SK-N-SH (cell line): ENCODE measurements at places on chromosomes 11 and 22. TPM values are rescaled to one million over a fixed set of nuclear protein-coding genes. Genes with fewer than 3 reads are reported as not detected.

Gene BTG4
- 0.26 and 0.34 TPM in 2 replicates for polyA plus RNA-seq

Gene IL10RA
- polyA plus RNA-seq = 0.05 TPM in 1 of 2 replicates, not detected in the other

Gene NUMA1
- polyA plus RNA-seq = 111 TPM in 2 replicates

Gene NAGA
- 15.4 and 16.8 TPM in 2 replicates for polyA plus RNA-seq

Gene ARAP1
- polyA plus RNA-seq = 43.4 and 56.6 TPM in 2 replicates

Gene ASRGL1
- 2.6 and 4.3 TPM in 2 replicates for polyA plus RNA-seq

Gene SYCE3
- 2.1 and 3.6 TPM in 2 replicates for polyA plus RNA-seq

DNA sequence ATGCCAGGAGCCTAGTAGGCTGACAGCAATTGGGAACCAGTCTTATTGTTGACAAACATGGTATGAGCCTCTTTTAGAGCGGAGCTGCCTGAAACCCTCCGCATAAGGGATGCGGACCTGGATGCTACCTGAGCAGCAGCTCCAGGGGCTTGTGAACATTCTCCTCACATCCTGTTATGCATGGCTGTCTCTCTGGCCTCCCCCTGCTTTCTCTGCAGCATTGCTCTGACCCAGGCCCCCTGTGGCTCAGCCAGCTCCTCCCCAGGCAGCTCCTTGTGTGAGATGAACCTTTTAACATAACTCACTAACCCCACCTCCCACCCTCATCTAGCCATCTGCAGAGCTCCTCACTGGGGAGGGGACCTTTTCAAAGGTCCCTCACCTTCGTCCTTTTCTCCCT is 6.0 kb downstream of the BMAL1 start:
- H3K27ac ChIP-seq = no peak overlapping the region
- DNase-seq = no peak
- H3K4me3 ChIP-seq = no peak overlapping the region

DNA sequence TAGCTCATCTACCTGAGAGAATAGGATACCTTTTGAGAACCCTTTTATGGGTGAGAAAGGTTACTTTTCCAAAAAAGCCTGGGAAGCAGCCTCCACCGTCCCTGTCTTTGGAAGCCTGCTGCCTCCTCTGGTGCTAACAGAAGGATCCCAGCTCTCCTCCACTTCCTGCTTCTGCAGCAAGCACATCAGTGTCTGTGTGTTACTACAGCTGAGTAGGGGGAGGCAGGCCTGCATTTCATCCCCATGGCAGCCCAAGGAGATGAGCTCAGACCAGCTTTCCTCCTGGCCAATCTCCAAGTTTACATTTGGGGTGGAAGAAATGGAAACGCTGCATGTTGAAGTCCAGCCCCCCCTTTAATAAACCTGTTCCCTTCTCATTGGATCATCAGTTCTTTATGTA is 7.4 kb upstream of the CCDC34 start:
- H3K4me1 ChIP-seq = peaks cover 20% of the 10 kb centered on the region
- peaks cover 13% of the 10 kb centered on the region for H3K36me3 ChIP-seq
- peak overlapping the region; percentile 14; the same call in 1 of the 2 replicates for H3K27ac ChIP-seq
- DNase-seq = no peak
- no peaks in the 10 kb centered on the region for H3K27me3 ChIP-seq

- no peak for DNase-seq
- no peaks in the 10 kb centered on the region for H3K4me1 ChIP-seq
- H3K27me3 ChIP-seq = no peaks in the 10 kb centered on the region; the same call in 1 of the 2 replicates
- no peak overlapping the region for H3K4me3 ChIP-seq
- H3K27ac ChIP-seq = no peak overlapping the region
Observed at GRCh38 chr11:13152736-13153541, 124.7 kb upstream of the BMAL1 start.

GRCh38 chr11:41716862-41717261 is 257.4 kb upstream of the LRRC4C start:
- H3K36me3 ChIP-seq = no peaks in the 10 kb centered on the region
- H3K27me3 ChIP-seq = no peaks in the 10 kb centered on the region
- H3K4me1 ChIP-seq = peaks cover 3% of the 10 kb centered on the region; the same call in 1 of the 2 replicates
- peak; percentile 47 for DNase-seq
- H3K27ac ChIP-seq = peak overlapping the region; percentile 93

GRCh38 chr11:77557553-77557952 is 32.2 kb upstream of the AQP11 start:
- H3K4me3 ChIP-seq = no peak overlapping the region
- H3K27me3 ChIP-seq = no peaks in the 10 kb centered on the region
- peak; percentile 26 for DNase-seq
- H3K27ac ChIP-seq = no peak overlapping the region

- H3K27ac ChIP-seq = no peak overlapping the region
- H3K4me1 ChIP-seq = no peaks in the 10 kb centered on the region
- no peak overlapping the region; the same call in 1 of the 2 replicates for H3K4me3 ChIP-seq
- DNase-seq = no peak
- no peaks in the 10 kb centered on the region for H3K27me3 ChIP-seq
Observed at GRCh38 chr11:17368551-17368950, 17.0 kb downstream of the NCR3LG1 start.

- no peaks in the 10 kb centered on the region for H3K4me1 ChIP-seq
- H3K36me3 ChIP-seq = no peaks in the 10 kb centered on the region
- peak overlapping the region; percentile 72 for H3K27ac ChIP-seq
- no peak overlapping the region; the same call in 1 of the 2 replicates for H3K4me3 ChIP-seq
- peak; percentile 94 for DNase-seq
Observed at GRCh38 chr11:8338138-8338537, 74.5 kb upstream of the LMO1 start.

DNA sequence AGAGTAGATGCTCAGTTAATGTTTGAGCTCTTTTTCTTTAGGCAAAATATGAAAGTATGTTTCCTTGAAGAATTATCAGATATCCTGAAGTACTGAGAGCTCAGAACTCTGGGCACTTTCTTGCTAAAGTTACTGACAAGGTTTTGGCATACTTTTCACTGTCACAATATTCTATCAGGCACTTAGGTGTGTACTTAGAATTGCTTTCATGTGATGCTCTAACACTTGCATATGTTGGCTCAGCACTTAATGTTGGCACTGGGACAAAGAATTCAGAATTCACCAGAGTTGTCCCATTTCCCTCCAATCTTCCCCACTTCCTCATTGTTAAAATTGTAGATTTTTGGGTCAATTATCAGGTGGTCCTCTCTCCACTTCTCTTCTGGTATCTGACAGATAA is 5.0 kb downstream of the MMP20 start:
- 0 out of 2 replicates have a peak, but pooled peaks cover 5% of the 10 kb centered on the region for H3K4me1 ChIP-seq
- DNase-seq = no peak
- no peaks in the 10 kb centered on the region for H3K27me3 ChIP-seq
- no peak overlapping the region for H3K27ac ChIP-seq
- H3K4me3 ChIP-seq = no peak overlapping the region
- no peaks in the 10 kb centered on the region for H3K36me3 ChIP-seq

DNA sequence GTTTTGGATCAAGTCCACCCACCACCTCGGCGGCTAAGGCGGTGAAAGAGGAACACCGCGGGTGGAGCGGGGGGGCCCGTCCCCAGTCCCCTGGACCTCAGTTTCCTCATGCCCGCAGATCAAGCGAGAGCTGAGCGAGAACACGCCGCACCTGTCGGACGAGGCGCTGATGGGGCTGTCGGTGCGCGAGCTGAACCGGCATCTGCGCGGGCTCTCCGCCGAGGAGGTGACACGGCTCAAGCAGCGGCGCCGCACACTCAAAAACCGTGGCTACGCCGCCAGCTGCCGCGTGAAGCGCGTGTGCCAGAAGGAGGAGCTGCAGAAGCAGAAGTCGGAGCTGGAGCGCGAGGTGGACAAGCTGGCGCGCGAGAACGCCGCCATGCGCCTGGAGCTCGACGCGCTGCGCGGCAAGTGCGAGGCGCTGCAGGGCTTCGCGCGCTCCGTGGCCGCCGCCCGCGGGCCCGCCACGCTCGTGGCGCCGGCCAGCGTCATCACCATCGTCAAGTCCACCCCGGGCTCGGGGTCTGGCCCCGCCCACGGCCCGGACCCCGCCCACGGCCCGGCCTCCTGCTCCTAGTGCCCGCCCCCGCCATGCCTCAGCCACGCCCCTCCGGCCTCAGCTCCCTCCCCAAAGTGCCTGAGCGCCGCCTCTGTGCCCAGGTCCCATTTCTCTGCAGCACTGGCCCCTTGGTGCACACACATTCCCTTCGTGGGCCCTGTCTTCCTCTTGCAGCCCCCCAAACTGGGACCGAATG is 12.7 kb downstream of the MAFF start:
- DNase-seq = peak; percentile 85
- H3K4me3 ChIP-seq = no peak overlapping the region
- H3K27ac ChIP-seq = no peak overlapping the region
- H3K36me3 ChIP-seq = no peaks in the 10 kb centered on the region
- H3K27me3 ChIP-seq = no peaks in the 10 kb centered on the region

DNA sequence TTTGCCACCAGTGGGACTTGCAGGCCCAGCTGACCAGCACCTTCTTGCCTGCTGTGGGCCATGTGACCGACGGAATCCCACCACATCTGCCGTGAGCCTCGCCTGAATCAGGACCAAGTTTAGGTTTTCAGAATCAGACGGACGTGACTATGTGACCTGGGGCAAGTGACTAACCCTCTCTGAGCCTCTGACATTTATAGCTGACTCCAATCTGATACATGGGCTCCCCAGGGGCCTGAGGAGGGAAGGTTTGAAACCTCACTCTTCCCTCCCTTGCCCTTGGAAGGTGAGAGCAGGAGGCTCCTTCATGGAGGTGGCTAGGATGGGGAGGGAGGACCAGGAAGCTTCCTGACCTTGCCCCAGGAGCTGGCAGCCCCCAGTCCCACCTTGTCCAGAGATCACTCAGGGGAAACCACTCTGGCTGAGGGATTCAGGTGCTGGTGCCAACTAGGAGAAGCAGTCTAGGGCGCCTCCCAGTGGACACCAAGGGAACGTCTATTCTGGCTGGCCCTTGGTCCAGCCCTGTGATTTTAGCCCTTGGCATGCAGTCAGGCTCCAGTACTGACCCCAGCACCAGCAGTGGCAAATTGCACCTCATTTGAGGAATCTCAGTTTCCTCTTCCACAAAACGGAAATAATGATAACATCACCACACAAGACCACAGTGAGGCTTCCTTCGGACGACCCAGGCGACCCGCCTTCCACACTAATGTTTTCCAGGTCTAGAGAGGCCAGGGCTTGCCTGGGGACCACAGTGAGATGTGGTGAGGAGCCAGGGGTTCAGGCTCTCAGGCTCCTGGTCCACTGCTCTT is 47.2 kb upstream of the SYT7 start:
- DNase-seq = peak; percentile 83
- H3K4me3 ChIP-seq = no peak overlapping the region; the same call in 1 of the 2 replicates
- H3K4me1 ChIP-seq = peaks cover 15% of the 10 kb centered on the region; the same call in 1 of the 2 replicates
- no peaks in the 10 kb centered on the region for H3K36me3 ChIP-seq
- no peaks in the 10 kb centered on the region; the same call in 1 of the 2 replicates for H3K27me3 ChIP-seq

- no peaks in the 10 kb centered on the region for H3K36me3 ChIP-seq
- H3K4me1 ChIP-seq = no peaks in the 10 kb centered on the region
- H3K4me3 ChIP-seq = no peak overlapping the region
- H3K27me3 ChIP-seq = no peaks in the 10 kb centered on the region
- DNase-seq = no peak
- H3K27ac ChIP-seq = no peak overlapping the region
Observed at GRCh38 chr11:115682888-115683287, 178.7 kb upstream of the CADM1 start.

- no peak overlapping the region for H3K4me3 ChIP-seq
- H3K4me1 ChIP-seq = peaks cover 28% of the 10 kb centered on the region
- DNase-seq = no peak
- H3K27ac ChIP-seq = no peak overlapping the region
- H3K36me3 ChIP-seq = peaks cover 16% of the 10 kb centered on the region
- H3K27me3 ChIP-seq = no peaks in the 10 kb centered on the region
Observed at GRCh38 chr11:118606157-118606843, 1.1 kb upstream of the PHLDB1 start.

DNA sequence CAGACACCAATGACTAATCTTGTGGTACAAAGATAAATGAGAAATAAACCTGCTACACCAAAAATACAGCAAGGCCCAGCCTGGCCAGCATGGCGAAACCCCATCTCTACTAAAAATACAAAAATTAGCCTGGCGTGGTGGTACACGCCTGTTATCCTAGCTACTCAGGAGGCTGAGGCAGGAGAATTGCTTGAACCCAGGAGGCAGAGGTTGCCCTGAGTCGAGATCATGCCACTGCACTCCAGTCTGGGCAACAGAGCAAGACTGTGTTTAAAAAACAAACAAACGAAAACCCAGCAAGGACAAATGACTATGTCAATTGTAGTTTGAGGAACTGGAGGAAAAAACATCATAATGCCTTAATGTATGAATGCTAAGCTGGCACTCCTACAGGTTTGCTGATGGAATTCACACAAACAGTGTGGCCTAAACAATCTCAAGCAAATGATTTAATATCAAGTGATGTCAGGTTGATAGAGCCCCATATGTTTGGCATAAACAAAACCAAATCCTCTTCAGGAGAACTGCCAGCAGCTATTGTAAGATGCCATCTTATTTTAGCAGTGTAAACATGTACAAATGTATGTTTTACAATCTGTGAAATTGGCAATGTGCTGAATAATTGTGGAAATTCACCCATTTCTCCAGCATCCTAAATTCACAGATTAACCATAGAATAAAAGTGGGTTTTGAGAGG is 20.0 kb downstream of the MMP7 start:
- H3K27me3 ChIP-seq = no peaks in the 10 kb centered on the region
- DNase-seq = no peak
- no peaks in the 10 kb centered on the region for H3K36me3 ChIP-seq
- no peak overlapping the region for H3K27ac ChIP-seq
- no peaks in the 10 kb centered on the region for H3K4me1 ChIP-seq

DNA sequence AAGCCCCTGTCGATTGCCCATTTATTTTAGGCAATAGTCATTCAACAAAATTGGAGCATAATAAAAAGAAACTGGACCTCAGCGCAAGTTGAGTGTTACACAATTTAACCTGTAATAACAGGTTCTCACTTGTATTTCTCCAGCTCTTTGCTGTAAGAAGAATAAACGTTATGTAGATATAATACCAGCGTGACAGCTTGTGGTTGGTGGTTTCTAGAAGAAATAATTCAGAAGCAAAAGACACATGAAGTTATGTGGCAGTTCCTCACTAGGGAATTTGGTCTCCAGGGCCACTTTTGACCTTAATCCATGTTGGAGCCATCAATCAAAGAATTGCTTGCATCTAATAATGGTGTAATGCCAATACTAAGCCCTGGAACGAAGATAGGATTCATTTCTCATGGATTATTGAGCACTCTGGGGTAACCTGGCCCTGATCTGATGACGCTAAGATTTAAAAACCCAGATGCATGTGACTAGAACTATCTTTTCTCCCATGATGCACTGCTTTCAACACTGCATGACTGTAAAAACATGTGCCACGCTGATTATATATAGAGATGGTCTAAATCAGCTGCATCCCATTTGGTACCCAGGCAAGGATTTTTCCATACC is 129.7 kb upstream of the LDLRAD3 start:
- H3K27ac ChIP-seq = no peak overlapping the region
- H3K27me3 ChIP-seq = no peaks in the 10 kb centered on the region
- H3K4me3 ChIP-seq = no peak overlapping the region
- H3K4me1 ChIP-seq = peaks cover 3% of the 10 kb centered on the region
